Large intestine (tissue), 12 donors: ENCODE measurements at places on chromosomes 12 and 14. TPM values are rescaled to one million over a fixed set of nuclear protein-coding genes. Genes with fewer than 3 reads are reported as not detected.

The KRT6C gene
- not detected for polyA plus RNA-seq

The SLC5A8 gene
- polyA plus RNA-seq = 0.22 TPM

The STAB2 gene
- 6.6 TPM for polyA plus RNA-seq

The LRP1-AS gene
- polyA plus RNA-seq = 1.7 TPM

The DEGS2 gene
- polyA plus RNA-seq = 21.6 TPM

The MYH6 gene
- 0.03 TPM for polyA plus RNA-seq

DNA sequence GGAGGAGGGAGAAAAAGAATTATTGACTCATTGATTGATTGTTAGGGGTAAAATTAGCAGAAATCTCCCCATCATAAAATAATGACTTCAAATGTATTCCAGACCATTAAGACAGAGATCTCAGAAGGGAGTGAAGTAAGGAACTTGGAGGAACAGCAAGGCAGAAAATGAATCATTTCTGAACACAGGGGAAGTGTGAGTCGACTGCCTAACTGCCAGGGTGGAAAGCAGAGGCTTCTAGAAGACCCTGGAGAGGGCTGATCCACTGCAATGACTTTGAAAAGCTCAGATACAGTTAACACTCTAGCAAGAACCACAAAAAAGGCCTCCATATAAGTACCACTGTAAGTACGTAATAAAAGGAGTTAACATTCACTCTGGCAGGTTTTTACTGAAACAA, 9.7 kb downstream of the GLTP start:
- DNase-seq = no peak

GRCh38 chr14:66395300-66395699, 90.9 kb upstream of the CCDC196 start:
- DNase-seq = no peak

DNA sequence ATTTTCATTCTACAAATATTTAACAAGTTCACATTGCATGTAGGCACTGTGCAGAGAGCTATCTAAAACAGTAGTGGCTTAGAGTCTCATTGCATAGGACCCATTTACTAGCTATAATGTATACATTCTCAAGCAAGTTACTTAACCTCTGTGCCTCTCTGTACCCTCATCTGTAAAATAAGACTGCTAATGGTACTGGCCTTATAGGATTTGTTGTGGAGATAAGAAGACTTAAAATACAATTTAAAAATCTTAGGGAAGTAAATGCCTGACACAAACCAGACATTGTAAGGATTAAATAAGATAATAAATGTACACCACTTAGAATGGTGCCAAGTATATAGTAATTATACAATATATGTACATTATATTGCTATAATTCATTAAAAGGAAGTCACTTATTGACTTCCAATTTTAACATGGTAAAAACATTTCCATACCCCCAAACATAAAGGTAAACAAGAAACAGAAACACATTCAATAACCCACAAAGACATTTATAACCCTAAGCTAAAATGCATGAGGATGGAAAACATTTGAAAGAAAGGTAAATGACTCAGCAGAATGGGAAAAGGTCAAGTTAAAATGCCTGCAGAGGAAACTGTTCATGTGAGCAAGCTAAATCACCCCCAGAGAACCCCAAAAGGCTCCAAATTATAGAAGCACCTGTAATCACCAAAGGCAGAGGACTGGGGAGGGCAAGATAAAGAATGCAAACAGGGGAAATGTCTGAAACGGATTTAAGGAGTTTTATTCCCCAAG, 30.8 kb downstream of the RPS6KA5 start:
- no peak for DNase-seq

- DNase-seq = no peak
These were observed 98.4 kb downstream of the CCDC60 start for GRCh38 chr12:119432949-119433348.

DNA sequence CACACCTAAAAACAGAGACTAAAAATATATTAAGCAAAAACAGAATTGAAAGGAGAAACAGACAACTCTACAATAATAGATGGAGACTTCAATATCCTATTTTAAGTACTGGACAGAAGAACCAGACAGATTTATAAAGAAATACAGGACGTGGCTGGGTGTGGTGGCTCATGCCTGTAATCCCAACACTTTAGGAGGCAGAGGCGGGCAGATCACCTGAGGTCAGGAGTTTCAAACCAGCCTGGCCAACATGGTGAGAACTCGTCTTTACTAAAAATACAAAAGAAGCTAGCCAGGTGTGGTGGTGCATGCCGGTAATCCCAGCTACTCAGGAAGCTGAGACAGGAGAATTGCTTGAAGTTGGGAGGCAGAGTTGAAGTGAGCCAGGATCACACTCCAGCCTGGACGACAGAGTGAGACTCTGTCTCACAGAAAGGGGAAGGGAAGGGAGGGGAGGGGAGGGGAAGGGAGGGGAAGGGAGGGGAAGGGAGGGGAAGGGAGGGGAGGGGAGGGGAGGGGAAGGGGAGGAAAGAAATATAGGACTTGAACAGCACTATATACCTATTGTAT, 53.0 kb downstream of the CDK17 start:
- DNase-seq = no peak

- DNase-seq = no peak
These were observed 240.1 kb upstream of the ARHGAP5 start for GRCh38 chr14:31837031-31837430.

DNA sequence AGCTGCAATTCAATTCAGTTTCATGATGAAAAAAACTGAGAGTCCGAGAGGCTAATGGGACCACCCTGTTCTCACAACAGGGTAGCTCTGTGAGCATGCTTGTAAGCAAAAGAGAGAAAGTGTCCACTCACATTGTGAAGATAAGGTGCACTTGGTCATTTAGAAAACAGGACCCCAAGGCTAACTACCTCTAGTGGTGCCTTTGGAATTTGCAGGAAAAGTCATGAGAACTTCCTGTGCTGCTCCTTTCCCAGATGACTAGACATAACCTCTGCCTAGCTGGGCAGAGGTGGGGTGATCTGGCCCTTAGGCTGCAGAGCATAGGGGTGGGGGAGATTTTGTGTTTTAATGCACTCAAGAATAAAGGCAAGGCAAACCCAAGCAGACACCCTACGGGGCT, 118.9 kb downstream of the STAB2 start:
- no peak for DNase-seq

- no peak for DNase-seq
These were observed 157.4 kb downstream of the TBX5 start for GRCh38 chr12:114248527-114248926.

- DNase-seq = no peak
These were observed 132.4 kb upstream of the RGS6 start for GRCh38 chr14:71799841-71800240.

- no peak for DNase-seq
These were observed 8.1 kb downstream of the KRT18 start for GRCh38 chr12:52956987-52957386.

- no peak for DNase-seq
These were observed 49.3 kb downstream of the OVCH1 start for GRCh38 chr12:29448157-29448556.

DNA sequence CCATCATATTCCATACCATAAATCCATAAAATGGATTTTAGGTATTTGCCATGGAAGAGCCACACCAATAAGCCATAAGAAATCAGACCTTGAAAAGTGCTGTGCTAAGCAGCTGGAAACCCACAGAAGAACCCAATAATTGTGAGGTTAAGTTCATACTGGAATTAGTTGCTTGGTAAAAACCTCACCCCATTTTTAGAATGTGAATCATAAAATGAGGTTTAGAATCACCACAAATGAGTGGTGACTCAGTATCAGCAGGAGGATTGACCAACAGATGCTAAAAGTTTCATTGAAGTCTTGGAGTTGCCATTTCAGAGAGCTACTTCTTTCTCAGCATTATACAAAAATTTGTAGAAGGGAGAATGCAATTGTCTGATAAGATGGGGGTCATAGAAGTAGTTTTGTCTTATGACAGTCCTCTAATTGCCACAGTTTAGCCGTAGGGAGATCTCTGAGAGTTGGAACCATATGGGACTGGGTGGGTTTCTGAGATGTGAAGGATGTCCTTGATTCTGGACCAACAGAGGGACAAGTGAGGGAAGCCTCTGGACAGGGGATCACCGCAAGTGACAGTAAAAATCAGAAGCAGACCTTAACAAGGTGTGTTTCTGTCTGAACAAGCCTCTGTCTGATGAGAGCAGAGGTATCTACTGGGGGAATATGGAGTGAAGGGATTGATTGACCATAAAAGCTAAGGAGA, 1.4 kb upstream of the STON2 start:
- DNase-seq = no peak
